Endothelial cell (in vitro differentiated cells): ENCODE measurements at places on chromosomes 6 and 20. TPM values are rescaled to one million over a fixed set of nuclear protein-coding genes. Genes with fewer than 3 reads are reported as not detected.

- H3K27me3 ChIP-seq: no peaks in the 10 kb centered on the region
- DNase-seq: no peak
- no peak overlapping the region for H3K4me3 ChIP-seq
- no peaks in the 10 kb centered on the region for H3K4me1 ChIP-seq
- H3K27ac ChIP-seq: no peak overlapping the region
- H3K36me3 ChIP-seq: peaks cover 4% of the 10 kb centered on the region
Measured at GRCh38 chr6:161367472-161367871, 93.6 kb upstream of the AGPAT4 start.

- no peaks in the 10 kb centered on the region for H3K4me1 ChIP-seq
- no peak overlapping the region for H3K4me3 ChIP-seq
- no peaks in the 10 kb centered on the region for H3K36me3 ChIP-seq
- peaks cover 3% of the 10 kb centered on the region for H3K27me3 ChIP-seq
- no peak overlapping the region for H3K27ac ChIP-seq
Measured at GRCh38 chr6:37689381-37689780, 8.3 kb downstream of the MDGA1 start.

DNA sequence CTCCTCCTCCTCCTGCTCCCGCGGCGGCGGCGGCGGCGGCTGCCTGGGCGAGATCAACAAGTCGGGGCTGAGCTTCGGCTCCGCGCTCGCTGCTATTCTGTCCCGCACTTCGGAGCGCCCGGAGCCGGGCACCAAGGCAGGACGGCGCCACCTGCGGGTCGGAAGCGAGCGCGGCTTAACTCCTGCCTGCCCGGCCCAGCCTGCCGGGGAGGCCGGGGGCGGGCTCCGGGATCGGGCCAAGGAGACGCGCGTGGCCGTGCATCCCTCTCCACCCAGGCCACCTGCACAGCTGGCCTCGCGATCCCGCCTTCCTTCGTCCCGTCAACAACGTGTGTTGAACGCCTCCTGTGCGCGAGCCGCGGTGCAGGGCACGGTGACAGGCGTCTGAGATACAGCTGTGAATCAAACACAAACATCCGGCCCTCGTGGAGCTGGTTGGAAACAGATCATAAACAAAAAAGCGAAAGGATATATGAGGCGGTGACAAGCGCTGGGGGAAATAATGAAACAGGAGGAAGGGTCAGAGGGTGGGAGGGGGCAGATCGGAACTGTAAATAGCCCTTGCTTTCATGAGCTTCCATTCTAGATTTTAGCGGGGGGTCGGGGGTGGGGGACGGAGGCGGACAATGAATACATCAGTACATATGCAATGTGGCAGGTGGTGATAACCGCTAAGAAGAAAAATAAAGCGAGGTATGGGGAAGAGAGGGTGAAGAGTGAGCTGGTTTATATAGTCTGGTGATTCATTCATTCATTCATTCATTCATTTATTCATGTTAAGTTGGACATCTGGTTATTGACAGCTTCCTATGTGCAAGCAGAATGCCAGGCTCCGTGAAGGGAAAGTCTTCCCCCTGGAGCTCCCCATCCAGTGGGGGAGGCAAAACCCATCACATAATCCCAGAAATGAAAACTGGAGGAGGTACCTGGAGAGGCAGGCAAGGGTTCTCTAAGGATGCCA, 2.0 kb upstream of the KCNB1 start:
- H3K4me3 ChIP-seq: peak overlapping the region; percentile 89
- DNase-seq: peak; percentile 91
- H3K36me3 ChIP-seq: no peaks in the 10 kb centered on the region
- H3K27ac ChIP-seq: no peak overlapping the region
- H3K27me3 ChIP-seq: peaks cover 12% of the 10 kb centered on the region

The EYA2 gene
- not detected for total RNA-seq

- H3K27ac ChIP-seq: no peak overlapping the region
- H3K4me1 ChIP-seq: peaks cover 13% of the 10 kb centered on the region
- H3K36me3 ChIP-seq: peaks cover 34% of the 10 kb centered on the region
- peaks cover 5% of the 10 kb centered on the region for H3K27me3 ChIP-seq
- no peak overlapping the region for H3K4me3 ChIP-seq
- no peak for DNase-seq
Measured at GRCh38 chr6:4950836-4951533, 52.9 kb downstream of the RPP40 start.

DNA sequence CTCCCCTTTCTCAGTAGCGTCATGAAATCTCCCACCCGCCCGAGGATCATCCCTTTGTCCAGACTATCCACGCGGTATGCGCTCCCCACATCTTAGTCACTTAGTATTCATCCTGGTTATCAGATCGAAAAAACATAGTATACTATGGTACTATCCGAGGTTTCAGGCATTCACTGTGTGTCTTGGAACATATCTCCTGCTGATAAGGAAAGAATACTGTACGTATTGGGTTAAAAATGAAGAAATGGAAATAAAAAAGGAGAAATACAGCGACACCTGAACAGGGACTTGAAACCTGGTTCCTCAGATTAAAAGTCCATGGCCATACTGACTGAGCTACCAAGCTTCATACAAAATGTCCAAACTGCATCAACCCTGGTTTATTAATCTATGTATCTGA, 14.0 kb downstream of the HMGN4 start:
- no peak overlapping the region for H3K27ac ChIP-seq
- DNase-seq: no peak
- peaks cover 6% of the 10 kb centered on the region for H3K27me3 ChIP-seq
- H3K4me3 ChIP-seq: no peak overlapping the region
- no peaks in the 10 kb centered on the region for H3K36me3 ChIP-seq
- H3K4me1 ChIP-seq: peaks cover 15% of the 10 kb centered on the region

- H3K36me3 ChIP-seq: no peaks in the 10 kb centered on the region
- no peak for DNase-seq
- no peaks in the 10 kb centered on the region for H3K27me3 ChIP-seq
- no peak overlapping the region for H3K27ac ChIP-seq
- H3K4me1 ChIP-seq: peaks cover 1% of the 10 kb centered on the region
- no peak overlapping the region for H3K4me3 ChIP-seq
Measured at GRCh38 chr6:81561071-81561564, 191.4 kb downstream of the TENT5A start.

GRCh38 chr20:1392443-1392692, 486 bp downstream of the FKBP1A start:
- DNase-seq: no peak
- H3K36me3 ChIP-seq: peaks cover 42% of the 10 kb centered on the region
- peak overlapping the region; percentile 97 for H3K4me3 ChIP-seq
- H3K27me3 ChIP-seq: peaks cover 17% of the 10 kb centered on the region

DNA sequence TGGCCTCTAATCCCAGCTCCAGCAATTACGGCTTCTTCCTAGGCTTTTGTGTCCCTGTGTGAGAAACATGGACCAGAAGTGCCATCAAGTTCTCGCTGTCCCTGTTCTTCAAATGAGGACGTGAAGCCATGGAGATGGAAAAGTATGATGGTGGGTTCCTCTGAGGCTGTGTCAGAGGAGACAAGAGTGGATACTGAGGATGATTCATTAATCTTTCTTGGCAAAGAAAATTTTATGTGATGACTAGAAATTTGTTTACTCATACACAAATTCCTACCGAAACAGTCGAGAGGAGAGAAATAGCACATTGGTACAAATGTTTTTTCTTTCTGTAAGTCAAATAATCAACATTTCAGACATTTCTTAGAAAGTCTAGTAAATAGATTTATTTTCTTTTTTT, 35.0 kb upstream of the PNRC1 start:
- peaks cover 4% of the 10 kb centered on the region for H3K36me3 ChIP-seq
- H3K4me3 ChIP-seq: no peak overlapping the region
- H3K4me1 ChIP-seq: peaks cover 39% of the 10 kb centered on the region
- no peak overlapping the region for H3K27ac ChIP-seq
- peaks cover 3% of the 10 kb centered on the region for H3K27me3 ChIP-seq

- no peak overlapping the region for H3K4me3 ChIP-seq
- peaks cover 32% of the 10 kb centered on the region for H3K36me3 ChIP-seq
- no peaks in the 10 kb centered on the region for H3K27me3 ChIP-seq
- no peak for DNase-seq
Measured at GRCh38 chr6:41929924-41930323, 8.6 kb downstream of the BYSL start.

The MTHFD1L gene
- total RNA-seq: 66.0 TPM

The CRIP3 gene
- total RNA-seq: 1.1 TPM

DNA sequence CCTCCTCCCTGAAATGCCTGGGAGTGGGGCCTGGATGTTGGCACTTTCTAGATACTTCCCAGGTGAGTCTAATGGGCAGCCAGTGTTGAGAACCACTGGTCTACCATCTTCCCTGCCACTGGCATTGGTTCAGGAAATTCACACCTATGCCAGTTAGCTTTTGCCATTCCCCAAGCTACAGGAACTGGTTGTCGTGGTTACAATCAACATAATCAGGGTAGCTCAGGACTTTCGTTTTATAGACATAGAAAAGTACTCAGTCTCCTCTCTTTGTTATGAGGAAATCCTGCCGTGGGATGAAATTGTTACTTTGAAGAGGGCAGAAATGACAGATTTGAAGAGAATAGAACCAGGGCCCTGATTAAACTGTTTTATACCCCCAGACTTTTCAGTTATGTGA, 127.9 kb upstream of the FOXO3 start:
- H3K4me3 ChIP-seq: no peak overlapping the region
- no peaks in the 10 kb centered on the region for H3K36me3 ChIP-seq
- DNase-seq: no peak
- H3K27ac ChIP-seq: no peak overlapping the region
- H3K27me3 ChIP-seq: no peaks in the 10 kb centered on the region

The FUCA2 gene
- 31.0 TPM for total RNA-seq

GRCh38 chr6:32790306-32790705, 26.5 kb downstream of the HLA-DOB start:
- no peak overlapping the region for H3K27ac ChIP-seq

GRCh38 chr20:42270539-42270938, 652.4 kb upstream of the CHD6 start:
- peaks cover 9% of the 10 kb centered on the region for H3K27me3 ChIP-seq
- no peak overlapping the region for H3K27ac ChIP-seq
- DNase-seq: no peak
- no peaks in the 10 kb centered on the region for H3K36me3 ChIP-seq

GRCh38 chr6:122449069-122449468, 22.5 kb downstream of the SERINC1 start:
- no peaks in the 10 kb centered on the region for H3K27me3 ChIP-seq
- H3K27ac ChIP-seq: no peak overlapping the region
- no peaks in the 10 kb centered on the region for H3K4me1 ChIP-seq
- peaks cover 30% of the 10 kb centered on the region for H3K36me3 ChIP-seq

GRCh38 chr6:105920071-105920470, 166.1 kb upstream of the PRDM1 start:
- no peaks in the 10 kb centered on the region for H3K27me3 ChIP-seq
- no peaks in the 10 kb centered on the region for H3K36me3 ChIP-seq
- no peak overlapping the region for H3K4me3 ChIP-seq

DNA sequence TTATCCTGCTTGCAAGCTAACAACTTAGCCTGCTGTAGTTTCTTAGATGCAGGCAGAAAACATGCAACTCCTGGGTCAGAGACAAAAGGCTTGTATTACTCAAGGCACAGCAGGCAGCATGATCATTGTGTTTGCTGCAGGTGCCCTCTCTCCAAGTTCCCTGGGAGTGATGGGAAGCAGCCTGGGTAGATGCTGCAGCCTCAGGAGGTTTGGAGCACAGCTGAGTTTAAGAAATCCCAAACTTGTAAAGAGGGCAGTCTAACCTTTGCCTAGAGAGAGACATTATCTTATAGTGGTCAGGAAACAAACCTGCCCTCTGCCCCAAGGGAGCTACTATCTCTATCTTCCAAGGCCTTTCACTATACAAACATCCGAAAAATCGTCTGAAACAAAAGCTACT, 61.1 kb downstream of the PFDN4 start:
- no peak overlapping the region for H3K27ac ChIP-seq
- DNase-seq: no peak
- H3K27me3 ChIP-seq: no peaks in the 10 kb centered on the region
- H3K4me1 ChIP-seq: no peaks in the 10 kb centered on the region
